Neural progenitor cell (in vitro differentiated cells): ENCODE measurements at places on chromosomes 3 and 15.

DNA sequence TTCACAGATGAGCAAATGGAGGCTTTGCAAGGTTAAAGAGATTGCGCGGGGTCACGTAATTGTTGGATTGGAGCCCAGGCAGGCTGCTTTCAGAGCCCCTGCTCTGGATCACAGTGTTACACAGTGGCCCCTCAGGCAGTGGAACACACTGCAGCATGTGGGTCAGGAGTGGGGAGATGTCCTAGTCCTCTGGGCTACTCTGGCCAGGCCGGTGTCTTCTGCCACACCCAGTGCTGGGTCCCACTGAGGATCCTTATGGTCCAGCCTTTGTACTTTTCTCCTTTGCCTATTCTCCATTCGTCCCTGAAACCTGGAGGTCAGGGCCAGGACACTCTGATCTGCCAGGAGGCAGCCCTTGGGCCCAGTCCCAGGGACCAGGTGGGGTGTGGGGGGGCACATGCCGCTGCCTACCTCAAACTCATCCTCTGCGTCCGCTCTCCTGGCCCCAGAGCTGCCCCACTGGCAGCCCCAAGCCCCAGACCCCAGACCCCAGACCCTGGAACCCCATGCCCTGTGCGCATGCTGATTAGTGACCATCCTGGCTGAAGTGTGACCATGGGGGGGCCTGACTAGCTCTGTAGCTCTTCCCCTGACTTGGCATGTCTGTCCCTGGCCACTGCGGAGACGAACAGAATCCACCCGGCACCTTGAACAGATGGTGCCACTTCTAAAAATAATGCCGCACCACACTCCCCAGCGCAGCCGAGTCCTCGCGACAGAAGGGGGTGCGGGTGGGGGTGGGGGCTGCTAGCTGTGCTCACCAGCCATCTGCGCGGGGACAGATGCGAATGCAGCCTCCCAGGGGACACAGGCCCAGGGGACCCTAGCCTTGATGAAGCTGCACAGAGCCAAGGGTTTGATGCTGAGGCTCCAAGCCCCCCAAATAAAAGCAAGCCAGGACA lies 41.6 kb downstream of the ATP2B2 start:
- DNase-seq = no peak

DNA sequence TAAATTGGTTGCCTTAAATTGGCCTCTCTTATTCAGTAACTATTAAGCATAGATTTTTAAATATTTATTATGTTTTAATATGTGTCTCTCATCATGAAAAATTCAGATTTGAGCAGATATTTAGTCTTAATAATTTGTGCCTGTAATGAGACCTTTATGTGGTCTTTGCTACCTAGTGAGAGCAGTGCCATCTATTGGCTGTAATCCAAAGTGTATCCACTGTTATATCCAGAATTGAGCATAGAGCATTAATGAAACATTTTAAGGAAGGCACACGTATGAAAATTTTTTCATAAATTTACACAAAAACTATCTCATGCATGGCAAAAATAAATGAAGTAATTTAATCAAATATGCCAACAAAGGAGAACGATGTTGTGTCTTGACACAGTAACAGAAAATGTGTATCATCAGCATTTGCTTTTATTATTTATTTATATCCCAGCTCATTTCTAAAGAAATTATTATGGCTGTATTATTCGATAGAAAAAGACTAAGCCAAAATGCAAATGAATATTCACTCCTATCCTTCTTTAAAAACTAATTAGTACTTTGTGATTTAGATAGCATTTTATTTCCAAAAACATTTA lies 203.5 kb downstream of the RSRC1 start:
- peak; percentile 27 for DNase-seq

- no peak for DNase-seq
Observed at GRCh38 chr3:187186801-187187421, 10.4 kb upstream of the RTP1 start.

GRCh38 chr15:61069394-61070075 lies 159.6 kb downstream of the RORA start:
- no peak for DNase-seq

- no peak for DNase-seq
Observed at GRCh38 chr3:61809879-61810278, 248.5 kb downstream of the PTPRG start.

DNA sequence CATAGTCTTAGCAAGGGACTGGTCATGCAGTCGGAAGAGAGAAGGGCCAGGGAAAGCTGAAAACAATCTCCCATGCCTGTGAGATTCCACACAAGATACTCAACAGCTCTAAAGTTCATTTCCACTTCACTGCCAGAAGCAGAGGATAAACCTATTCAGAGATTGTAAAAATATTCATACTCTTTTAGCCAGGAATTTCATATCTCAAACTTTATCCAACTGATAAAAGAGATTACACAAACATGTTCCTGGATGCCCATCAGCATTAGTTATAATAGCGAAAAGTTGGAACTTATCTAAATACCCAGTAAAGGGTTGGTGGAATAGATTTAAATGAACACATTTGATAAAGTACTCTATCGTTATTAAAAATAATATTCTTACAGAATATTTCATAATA lies 75.2 kb upstream of the ARHGEF3 start:
- DNase-seq = no peak

DNA sequence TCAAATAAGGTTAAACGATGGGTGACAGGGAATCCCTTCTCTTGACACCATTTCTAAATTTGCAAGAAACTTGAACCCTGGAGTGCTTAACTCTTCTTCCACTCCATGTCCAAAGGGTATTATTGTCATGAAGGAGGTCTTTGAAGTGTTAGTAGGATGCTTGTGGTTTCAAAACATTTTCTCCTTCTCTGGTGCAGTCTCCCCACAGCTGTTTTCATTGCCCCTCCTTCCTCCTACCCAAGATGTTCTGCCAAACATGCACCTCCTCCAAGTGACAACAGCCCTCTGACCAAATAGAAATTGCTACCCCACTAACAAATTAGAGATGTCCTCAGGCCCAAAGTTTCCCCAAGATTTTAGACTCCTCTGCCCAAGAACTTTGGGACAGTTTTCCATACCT lies 151.4 kb downstream of the POLR2M start:
- DNase-seq = no peak

- DNase-seq = peak; percentile 74
Observed at GRCh38 chr3:39154280-39155021, 1.1 kb upstream of the CSRNP1 start.

DNA sequence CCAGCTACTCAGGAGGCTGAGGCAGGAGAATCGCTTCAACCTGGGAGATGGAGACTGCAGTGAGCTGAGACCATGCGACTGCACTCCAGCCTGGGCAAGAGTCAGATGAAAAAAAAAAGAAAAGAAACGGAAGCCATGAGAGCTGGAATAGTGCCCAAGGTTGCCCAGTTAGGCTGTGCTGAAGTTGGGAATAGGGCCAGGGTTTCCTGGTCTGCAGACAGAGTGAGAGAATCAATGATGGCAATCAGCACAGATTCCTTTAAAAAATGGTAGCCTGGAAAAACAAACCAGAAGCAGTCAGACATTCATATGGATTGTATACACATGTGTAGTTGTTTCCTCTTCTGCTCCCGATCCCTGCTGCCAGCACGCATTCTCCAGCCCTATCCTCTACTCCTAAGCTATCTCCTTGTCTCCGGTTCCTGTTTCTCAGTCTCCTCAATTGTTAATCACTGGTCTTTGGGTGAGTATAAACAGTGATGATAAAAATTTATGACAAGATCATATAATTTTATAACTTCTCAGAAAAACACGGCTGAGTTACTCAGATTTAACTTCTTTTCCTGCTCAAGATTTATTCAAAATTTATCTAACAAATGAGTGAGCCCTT lies 316.2 kb upstream of the UMPS start:
- DNase-seq = no peak

GRCh38 chr15:89972085-89972484 lies 29.0 kb upstream of the ZNF710 start:
- DNase-seq = no peak
